Stimulated activated CD8-positive, alpha-beta memory T cell treated with anti-CD3 and anti-CD28 coated beads, Interleukin-4, amount 100 ng/mL, for 1 hour (primary cell): ENCODE measurements at places on chromosomes 7 and 10.

DNA sequence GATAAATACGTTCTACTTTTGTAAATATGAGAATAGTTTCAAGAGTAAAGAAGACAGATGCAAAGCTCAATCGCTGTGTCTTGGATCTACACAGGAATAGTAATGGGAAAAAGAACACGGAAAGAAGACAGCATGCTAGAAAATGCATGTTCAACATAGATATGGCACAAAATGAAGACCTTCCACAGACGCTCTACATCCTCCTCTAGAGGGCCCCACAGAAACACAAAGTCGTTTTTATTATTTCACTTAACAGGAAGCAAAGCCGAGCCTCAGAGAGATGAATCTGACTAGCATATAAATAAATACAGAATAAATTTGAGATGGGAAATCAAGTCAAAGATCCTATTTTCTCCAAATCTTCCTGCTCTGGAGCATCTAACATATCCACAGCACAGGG lies 292.6 kb downstream of the PARD3 start:
- no peak for DNase-seq

- no peak for DNase-seq
Measured at GRCh38 chr10:110793886-110794285, 77.8 kb upstream of the PDCD4 start.

GRCh38 chr10:117350909-117351308 lies 24.3 kb downstream of the PDZD8 start:
- no peak for DNase-seq

- DNase-seq = no peak
Measured at GRCh38 chr7:116736927-116737715, 65.1 kb downstream of the MET start.

DNA sequence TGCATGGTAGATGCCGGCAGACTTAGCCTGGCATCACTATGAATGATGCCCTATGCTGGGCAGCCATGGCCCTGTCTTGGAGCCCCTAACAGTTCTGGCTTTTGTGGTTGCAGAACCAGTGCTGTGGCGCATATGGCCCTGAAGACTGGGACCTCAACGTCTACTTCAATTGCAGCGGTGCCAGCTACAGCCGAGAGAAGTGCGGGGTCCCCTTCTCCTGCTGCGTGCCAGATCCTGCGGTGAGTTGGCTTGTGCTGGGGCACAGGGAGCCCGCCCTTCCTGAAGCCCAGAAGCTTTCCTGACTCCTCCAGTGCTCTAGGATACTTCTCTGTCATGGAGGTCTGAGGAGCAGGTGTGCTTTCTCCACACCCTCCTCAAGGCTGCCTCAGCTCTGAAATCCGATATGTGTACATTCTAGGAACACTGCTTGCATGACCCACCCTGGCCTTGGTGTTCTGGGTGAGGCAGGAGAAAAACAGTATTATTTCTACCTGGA lies 25.6 kb upstream of the SH2D4B start:
- no peak for DNase-seq

DNA sequence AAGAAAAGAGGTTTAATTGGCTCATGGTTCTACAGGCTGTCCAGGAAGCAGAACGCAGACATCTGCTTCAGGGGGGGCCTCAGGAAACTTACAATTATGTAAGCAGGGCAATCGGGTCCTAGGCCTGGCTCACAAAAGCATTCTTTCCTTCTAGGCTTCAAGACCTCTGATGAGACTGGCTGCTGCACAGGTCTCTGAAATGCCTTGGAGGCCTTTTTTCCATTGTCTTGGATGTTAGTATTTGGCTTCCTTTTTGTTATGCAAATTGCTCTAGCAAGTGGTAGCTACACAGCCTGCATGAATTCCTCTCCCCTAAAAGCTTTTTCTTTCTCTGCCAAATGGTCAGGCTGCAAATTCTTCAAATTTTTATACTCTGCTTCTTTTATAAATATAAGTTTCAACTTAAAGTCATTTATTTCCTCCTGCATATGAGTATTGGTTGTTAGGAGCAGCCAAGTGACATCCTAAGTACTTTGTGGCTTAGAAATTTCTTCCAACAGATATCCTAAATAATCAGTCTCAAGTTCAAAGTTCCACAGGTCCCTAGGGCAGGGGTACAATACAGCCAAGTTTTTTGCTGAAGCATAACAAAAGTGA lies 83.1 kb upstream of the SEMA3A start:
- no peak for DNase-seq

DNA sequence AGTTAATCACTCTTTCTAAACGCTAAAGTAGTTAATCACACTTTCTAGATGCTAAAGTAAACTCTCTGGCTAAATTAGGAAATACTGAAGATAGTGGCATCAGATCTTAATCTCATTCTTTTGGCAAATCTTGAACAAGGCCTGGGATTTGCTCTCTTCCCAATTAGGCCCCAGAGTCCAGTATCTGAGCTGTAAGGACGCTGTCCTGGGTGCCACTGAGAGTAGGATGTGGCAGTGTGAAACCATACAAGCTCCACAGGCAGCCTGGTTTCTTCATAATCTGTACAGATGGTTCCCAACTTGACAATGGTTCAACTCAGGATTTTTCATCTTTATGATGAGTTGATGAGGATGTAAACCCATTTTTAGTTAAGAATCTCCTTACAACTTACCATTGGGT lies 36.9 kb downstream of the GRB10 start:
- no peak for DNase-seq

DNA sequence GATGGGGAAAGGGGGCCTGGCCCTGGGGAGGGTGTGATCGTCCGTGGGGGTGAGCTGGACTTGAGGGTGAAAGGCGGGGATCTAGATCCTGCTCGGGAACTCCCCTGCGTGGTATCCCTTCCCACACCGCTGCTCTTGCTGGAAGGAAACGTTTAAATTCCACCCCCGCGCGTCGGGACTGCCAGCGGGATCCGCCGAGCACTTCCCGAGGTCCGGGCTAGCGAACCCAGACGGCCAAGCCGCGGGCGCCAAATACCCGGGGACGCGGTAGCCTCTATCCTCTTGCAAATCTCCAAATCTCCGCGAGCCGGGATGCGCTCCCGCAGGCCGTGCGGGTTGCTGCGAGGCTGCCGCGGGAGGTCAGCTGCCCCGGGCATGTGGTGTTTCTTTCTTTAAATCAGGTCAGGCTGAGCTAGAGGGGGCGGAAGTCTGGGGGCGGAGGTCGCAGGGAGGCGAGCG lies 904 bp downstream of the NPTX2 start:
- no peak for DNase-seq

GRCh38 chr10:109987452-109988211 lies 20.2 kb upstream of the ADD3 start:
- no peak for DNase-seq

GRCh38 chr7:149716007-149716931 lies 57.1 kb downstream of the ZNF467 start:
- no peak for DNase-seq

DNA sequence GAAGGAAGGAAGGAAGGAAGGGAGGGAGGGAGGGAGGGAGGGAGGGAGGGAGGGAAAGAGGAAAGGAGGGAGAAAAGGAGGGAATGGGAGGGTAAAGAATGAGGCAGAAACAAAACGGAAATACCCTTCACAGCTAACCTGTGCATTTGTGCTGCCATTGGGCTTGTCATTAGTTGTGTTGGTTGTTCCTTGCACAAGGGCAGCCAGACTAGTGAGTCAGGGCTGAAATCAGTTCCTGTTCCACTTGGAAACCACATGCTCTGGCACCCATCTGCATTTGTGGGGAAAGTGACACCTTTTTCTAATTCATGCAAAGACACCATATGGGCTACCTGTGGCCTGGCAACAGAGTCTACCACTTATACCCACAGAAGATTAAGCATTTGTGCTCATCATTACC lies 1004.0 kb upstream of the C7orf33 start:
- no peak for DNase-seq

- DNase-seq = no peak
Measured at GRCh38 chr7:30166155-30166840, 31.5 kb downstream of the MTURN start.

DNA sequence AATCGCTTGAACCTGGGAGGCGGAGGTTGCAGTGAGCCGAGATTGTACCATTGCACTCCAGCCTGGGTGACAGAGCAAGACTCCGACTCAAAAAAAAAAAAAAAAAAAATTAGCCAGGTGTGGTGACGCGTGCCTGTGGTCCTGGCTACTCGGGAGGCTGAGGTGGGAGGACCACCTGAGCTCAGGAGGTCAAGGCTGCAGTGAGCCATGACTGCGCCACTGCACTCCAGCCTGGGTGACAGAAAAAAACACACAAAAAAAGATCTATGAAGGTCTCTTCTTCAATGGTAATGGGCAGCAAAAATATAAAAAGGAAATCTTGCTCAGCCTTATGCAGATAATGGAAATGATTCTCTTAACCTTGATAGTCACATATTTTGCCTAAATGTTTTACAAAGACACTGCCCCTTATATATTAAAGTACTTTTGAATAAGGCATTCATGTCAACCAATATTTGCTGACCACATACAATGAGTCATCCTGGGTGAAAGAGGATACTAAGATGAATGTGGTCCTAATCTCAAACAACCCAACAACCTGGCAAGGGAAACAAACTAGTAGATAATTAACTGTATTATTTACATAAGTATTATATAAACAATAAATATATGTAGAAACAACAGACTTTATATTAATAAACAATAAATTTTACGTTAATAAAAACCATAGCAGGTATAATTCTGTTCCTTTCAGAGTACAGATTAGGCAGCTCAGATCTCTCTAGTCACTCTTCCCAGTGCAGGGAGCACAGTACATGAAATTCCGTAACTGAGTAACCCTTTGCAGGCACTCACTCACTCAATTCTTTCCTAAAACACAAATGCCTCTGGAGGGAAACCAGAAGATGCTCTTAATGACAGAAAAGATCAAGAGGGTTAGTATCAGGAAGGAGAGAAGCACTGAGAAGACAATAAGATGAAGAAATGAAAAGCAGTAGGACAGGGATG lies 8.1 kb downstream of the TOMM7 start:
- DNase-seq = no peak

DNA sequence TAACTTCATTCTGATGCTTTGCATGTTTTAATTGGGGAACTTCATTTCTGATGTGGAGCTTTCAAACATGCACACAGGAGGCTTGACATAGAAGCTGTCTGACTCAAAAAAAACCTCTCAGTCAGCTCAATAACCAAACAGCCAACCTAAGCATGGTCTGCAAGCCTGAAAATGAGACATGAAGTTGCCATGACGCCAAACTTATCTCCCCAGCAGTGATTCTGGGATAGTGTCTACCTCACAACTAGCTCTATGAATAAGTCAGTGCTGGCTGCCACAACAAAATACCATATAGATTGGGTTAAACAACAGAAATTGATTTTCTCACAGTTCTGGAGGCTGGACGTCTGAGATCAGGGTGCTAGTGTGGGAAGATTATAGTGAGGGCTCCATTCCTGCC lies 244.2 kb downstream of the CCDC3 start:
- no peak for DNase-seq

DNA sequence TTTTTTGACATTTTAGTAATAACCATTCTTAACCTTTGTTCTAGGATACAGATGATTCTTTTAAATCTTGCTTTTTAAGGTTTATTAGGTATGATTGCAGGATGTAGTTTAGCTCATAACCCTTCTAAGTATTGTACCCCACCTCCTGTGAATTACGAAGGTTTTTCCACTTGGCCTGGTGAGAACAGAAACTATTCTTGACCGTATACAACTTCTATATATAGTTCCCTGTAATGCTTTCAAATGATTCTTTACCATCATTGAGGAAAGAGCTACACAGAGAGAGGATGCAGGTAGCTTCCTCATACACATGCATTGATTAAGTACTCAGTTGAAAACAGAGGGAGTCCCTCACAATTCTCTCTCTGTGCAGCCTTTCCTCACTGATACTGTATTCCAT lies 86.3 kb downstream of the PALS2 start:
- DNase-seq = no peak

GRCh38 chr10:12556039-12556438 lies 206.7 kb downstream of the CAMK1D start:
- DNase-seq = no peak

DNA sequence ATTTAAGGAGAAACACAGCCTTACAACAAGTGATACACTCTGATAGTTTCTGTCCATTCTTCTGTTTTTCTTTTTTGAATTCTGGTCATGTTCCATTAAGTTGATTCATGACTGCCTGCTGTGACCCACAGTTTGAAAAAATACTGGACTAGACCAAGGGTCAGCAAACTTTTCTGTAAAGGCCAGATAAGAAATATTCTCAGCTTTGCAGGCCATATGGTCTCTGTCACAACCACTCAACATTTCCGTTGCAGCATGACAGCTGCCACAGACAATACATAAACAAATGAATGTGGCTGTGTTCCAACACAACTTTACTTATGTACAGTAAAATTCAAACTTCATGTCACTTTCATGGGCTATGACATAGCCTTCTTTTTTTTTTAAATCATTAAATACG lies 156.7 kb downstream of the PLXNA4 start:
- no peak for DNase-seq

DNA sequence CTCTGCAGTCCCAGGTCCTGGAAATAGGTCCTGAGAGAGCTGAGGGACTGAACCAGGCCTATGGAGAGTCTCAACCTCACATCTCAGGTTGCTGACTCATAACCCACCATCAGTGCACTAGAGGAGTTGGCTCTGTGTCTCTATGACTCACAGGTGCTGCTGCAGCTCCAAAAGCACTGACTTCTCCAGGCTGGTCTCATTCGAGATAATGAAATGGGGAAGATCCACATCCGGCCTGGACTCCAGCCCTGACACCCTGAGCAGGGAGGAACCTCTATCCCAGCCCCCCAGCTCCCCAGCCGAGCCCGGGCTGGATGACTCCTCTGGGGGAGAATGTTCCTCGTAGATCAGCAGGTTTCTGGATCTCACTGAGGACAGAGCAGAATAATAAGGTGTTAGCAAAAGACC lies 35.5 kb upstream of the DGKI start:
- no peak for DNase-seq

- DNase-seq = no peak
Measured at GRCh38 chr10:96708456-96708855, 11.9 kb downstream of the PIK3AP1 start.

- DNase-seq = no peak
Measured at GRCh38 chr10:29785701-29786100, 150.9 kb upstream of the SVIL start.

DNA sequence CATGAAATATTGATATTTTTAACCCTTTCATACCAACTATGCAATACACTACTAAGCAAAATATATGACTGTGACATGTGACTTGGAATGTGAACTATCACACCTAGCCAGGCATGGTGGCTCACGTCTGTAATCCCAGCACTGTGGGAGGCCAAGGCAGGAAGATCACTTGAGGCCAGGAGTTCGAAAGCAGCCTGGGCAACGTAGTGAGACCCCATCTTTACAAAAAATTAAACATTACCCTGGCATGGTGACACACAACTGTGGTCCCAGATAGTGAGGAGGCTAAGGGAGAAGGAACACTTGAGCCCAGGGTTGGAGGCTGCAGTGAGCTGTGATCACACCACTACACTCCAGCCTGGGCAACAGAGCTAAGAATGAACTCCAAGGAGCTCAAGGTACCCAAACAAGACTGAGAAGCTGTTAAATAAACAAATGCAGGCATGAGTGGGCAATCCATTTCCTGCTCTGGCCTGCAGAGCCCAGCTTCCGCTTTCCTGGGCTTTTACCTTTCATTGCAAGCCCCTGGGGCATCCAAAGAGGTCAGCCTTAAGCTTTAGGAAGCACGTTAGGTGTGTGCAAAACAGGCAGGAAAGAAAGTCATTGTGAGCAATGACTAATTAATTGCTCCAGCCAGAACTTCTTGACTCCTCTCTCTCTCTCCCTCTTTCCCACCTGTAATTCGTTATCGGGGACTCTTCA lies 162.1 kb upstream of the FOXK1 start:
- no peak for DNase-seq

GRCh38 chr10:86747796-86748581 lies 8.4 kb upstream of the BMPR1A start:
- DNase-seq = no peak

GRCh38 chr10:114635797-114636550 lies 22.1 kb downstream of the ABLIM1 start:
- DNase-seq = no peak
